ENCODE measurements at places on chromosomes 3 and 15.

- DNase-seq: no peak
Measured at GRCh38 chr3:10693457-10693856, 122.6 kb upstream of the SLC6A11 start.

GRCh38 chr3:18725668-18726407 lies 300.7 kb upstream of the SATB1 start:
- DNase-seq: peak; percentile 59

DNA sequence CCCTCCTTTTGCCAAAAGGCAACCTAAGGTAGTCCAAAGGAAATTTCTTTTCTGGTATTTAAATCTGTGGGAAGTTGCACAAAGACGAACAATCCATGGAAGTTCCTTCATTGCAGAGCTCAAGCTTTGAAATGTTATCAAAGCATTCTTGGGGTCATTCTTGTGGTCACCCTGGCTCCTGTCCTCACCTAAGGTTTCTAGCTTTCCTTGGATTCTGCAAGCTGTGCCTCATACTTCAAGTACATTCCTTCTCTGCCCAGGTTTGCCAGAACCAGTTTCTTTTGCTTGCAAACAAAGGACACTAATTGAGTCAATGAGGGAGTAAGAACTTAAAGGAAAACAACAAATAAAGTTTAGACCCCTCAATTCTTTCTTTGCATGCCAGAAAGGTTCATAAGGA lies 329.8 kb upstream of the PDZRN3 start:
- no peak for DNase-seq

GRCh38 chr15:47929138-47929803 lies 191.5 kb upstream of the SLC24A5 start:
- DNase-seq: no peak

DNA sequence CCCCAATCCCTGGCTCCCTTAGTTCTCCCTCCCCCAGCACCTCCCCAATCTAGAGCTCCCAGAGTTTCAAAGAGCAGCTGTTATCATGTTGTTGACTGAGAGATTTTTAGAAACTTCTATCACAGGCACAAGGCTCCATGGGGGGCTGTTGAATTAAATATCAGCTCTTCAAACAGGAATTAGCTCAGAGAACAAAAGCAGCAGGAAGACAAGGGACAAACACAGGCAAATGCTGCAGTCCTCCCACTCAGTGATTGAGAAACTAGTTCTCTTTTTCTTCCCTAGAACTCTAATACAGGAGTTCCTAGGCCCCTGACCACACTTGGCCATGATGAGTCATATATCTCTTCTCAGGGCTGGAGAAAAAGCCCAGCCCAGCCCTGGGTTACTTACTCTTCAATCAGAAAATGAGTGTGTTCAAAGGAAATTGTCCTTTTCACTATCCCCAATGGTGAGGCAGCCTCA lies 262.1 kb downstream of the IGSF11 start:
- no peak for DNase-seq

- no peak for DNase-seq
Measured at GRCh38 chr15:86834115-86834863, 754.6 kb downstream of the AGBL1 start.

- DNase-seq: no peak
Measured at GRCh38 chr3:181369637-181370036, 342.1 kb upstream of the SOX2 start.

GRCh38 chr3:145942052-145942451 lies 218.9 kb downstream of the PLOD2 start:
- no peak for DNase-seq

DNA sequence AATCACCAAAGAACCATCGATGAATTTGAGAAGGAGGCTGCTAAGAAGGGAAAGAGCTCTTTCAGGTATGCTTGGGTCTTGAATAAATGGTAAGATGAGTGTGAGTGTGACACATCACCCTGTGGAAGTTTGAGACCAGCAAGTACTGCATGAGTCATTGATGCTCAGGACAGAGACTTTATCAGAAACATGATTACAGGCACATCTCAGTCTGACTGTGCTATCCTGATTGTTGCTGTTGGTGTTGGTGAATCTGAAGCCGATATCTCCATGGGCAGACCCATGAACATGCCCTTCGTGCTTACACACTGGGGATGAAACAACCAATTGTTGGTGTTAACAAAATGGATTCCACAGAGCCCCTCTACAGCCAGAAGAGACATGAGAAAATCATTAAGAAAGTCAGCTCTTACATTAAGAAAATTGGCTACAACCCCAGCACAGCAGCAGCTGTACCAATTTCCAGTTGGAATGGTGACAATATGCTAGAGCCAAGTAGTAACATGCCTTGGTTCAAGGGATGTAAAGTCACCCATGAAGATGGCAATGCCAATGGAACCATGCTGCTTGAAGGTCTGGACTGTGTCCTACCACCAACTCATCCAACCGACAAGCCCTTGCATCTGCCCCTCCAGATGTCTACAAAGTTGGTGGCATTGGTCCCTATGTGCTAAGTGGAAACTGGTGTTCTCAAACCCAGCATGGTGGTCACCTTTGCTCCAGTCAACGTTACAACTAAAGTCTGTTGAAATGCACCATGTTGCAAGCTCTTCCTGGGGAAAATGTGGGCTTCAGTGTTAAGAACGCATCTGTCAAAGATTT lies 20.5 kb downstream of the TM4SF4 start:
- DNase-seq: no peak

DNA sequence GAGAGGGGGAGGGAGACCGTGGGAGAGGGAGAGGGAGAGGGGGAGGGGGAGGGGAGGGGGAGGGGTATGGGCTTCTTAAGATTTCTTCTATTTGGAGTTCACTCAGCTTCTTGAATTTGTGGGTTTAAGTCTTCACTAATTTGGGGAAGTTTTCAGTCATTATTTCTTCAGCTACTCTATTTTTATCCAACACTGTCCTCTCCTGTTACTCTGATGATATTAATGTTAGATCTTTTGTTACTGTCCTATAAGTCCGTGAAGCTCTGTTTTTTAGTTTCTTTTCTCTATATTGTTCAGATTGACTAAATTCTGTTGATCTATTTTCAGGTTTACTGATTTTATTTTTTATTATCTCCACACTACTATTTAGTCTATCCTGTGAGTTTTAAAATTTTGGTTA lies 351.5 kb upstream of the TPM1 start:
- no peak for DNase-seq

GRCh38 chr3:150149651-150150051 lies 179.0 kb upstream of the PFN2 start:
- DNase-seq: no peak

- DNase-seq: no peak
Measured at GRCh38 chr3:173548261-173548660, 150.7 kb downstream of the NLGN1 start.

GRCh38 chr3:124512881-124513609 lies 217.2 kb upstream of the UMPS start:
- DNase-seq: no peak

- peak; percentile 61 for DNase-seq
Measured at GRCh38 chr3:13419505-13420044, 547 bp downstream of the NUP210 start.

DNA sequence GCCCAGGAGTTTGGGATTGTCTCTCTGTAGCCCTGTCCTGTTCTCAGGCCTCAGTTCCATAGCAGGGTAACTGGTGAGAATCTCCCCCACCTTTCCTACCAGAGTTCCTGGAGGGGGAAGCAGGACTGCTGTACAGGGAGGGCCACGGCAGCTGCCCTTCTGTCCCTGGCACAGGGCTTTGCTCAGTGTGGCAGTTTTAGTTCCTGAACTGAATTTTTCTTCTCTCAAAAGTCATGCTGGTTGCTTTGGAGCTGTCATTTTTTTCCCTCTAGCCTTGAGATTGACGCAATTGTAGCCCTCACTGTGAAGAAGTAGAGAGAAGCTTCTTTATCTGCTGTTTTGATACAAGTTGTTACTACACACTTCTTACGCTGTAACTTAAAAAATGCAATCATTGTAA lies 55.5 kb downstream of the TPRG1 start:
- DNase-seq: no peak

- no peak for DNase-seq
Measured at GRCh38 chr3:28042707-28043106, 198.7 kb upstream of the CMC1 start.

DNA sequence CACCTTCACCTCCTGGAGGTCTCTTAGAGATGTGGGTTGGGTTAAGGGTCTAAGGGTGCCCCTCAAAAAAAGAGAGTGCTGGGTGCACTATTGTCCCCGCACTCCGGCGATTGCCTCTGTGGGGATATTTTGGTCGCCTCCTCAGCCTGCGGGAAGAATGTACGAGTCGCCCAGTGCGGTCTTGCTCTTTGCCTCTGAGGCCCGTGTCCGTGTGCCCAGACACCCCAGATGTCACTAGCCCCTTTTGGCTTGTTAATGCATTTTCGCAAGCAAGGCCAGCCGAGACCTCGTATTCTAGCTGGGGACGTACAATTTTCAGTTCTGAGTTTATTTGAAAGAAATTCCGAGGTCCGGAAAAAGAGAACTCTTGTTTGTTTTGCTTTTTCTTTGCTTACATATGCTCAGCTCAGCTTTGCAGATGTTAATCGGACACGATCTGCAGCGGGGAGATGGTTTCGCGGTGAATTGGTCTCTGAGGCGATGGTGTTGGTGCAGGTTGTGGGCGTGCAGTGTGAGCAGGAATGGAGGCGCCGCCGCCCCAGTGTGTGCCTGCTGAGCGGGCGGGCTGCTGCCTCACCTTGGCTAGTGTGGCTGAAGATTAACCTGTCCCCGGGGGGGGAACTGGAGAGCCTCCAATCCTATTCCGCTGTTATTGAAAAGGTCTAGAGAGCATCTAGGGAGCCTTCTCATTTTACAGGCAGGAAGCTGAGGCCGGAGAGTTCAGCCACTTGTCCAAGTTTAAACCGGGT lies 1.4 kb downstream of the ST6GAL1 start:
- peak; percentile 77 for DNase-seq

DNA sequence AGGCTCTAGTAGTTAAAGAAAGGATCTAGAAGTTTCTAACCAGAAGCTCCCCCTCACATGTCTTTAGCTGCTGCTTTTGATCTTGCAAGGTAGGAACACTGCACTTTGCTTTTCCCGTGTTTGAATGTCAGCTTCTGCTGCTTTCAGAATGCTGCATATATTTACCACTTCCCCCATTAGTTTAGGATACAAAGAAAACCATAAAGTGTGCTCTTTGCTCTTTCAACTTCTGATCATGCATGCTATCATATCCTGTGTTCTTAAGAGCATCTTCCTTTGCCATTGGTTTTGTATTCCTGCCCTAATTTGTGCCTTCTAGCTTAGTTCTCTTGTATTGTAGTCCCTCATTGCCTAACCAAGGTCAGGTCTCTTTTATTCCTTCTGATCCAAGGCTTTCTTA lies 43.3 kb downstream of the ZNF609 start:
- peak; percentile 37 for DNase-seq

DNA sequence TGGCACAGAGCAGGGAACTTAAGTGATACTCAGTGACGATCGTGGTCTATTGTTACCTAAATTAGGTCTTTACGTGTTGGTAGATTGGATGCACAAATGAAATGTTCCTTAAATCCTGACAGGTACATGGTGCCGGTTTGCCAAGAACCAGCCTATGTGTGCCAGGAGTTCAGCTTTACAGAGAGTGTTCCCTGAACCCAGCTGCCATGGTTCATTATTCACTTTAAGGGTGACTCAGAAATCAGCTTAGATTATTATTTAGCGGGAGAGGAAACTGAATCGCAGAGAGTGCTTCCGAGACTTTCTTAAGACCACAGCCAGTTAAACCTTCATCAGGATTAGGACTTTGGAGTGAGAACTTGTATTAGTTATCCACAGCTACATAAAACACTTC lies 21.5 kb downstream of the FAM43A start:
- DNase-seq: no peak

DNA sequence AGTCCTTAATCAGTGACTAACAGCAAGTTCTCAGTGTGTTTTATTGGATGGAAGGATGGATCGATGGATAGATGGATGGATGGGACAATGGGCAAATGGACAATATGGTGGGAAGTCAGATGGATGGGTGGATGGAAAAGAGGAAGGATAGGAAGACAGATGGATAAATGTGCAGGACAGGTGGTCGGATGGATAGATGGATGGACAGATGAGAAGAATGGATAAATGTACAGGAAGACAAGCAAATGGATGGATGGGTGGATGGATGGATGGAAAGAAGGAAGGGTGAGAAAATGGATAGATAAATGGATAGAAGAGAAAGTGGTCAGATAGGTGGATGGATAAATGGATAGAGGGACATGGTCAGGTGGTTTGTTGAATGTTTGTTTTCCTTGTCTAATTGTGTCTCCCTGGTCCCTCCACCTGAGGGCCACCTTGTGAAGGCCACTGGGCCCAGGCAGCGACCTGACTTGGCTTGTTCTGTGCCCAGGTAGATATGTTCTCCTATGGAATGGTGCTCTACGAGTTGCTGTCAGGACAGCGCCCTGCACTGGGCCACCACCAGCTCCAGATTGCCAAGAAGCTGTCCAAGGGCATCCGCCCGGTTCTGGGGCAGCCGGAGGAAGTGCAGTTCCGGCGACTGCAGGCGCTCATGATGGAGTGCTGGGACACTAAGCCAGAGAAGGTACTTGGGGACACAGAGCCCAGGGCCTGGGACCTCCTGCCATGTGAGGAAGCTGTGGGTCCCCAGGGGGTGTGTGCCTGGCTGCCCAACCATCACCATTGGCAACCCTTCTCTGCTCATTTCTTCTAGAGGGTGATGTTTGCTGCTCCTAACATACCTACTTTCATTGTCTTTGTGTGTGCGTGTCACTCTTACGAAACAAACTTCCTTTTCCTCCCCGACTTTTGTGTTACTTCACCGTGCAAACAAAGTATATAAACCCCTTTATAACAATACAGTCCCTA lies 137.5 kb downstream of the LRRK1 start:
- no peak for DNase-seq

- DNase-seq: no peak
Measured at GRCh38 chr3:33186524-33187367, 31.9 kb downstream of the SUSD5 start.

DNA sequence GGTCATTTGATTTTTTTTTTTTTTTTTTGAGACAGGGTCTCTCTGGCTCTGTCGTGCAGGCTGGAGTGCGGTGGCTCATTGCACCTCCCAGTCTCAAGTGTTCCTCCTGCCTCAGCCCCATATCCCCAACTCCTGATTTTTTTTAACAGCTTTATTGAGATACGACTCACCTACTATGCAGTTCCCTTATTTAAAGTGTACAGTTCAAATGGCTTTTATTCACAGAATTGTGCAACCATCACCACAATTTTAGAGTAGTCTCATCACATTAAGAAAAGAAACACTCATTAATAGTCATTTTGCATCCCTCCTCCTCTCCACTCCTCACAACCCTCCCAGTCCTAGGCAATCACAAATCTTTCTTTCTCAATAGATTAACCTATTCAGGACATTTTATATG lies 1.9 kb upstream of the TRA2B start:
- DNase-seq: no peak

GRCh38 chr3:182909318-182910040 lies 70.9 kb downstream of the DCUN1D1 start:
- DNase-seq: no peak

DNA sequence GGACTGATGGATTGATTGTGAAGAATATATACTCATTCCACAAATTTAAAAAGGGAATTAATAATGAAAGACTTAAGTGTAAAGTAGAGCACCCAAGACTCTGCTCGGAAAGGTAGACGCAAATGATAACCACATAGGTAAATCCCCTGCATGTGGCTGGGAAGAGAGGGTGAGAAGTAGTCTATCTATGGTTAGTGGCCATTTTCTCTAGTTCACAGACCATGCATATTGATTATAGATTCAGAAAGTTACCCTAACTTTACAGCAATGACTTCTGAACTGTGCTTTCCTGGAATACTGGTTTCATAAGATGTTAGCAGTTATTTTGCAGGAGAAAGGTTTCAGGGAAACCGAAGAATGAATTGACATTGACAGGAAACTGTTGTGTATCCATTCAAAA lies 51.7 kb downstream of the CASR start:
- DNase-seq: peak; percentile 12

Measured in central memory CD4-positive, alpha-beta T cell (primary cell).